Stimulated activated CD4-positive, alpha-beta T cell treated with anti-CD3 and anti-CD28 coated beads, Interleukin-12 subunit alpha, Interleukin-12 subunit beta, amount 100 ng/mL, for 48 hours (primary cell): ENCODE measurements at places on chromosomes 4 and X.

DNA sequence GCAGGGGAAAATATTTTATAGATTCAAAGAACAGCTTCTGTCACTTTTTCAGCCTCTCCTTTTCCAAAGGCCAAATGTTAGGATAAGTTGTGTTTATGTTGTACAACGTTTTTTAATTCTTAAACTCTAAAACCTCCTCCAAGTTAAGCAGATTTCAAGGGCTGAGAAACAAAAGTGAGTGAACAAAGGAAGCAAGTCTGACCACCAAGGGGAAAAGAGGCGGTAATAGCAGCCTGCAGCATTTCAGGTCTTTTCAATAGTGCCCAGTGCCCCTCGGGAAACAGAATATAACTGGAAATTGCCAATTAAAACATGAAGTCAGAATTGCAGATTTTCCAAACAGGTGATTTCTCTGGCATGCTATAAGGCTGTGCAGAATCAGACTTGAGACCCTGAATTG lies 510.0 kb upstream of the HTR2C start:
- no peak for DNase-seq

GRCh38 chrX:155888139-155888538 lies 7.0 kb downstream of the VAMP7 start:
- no peak for DNase-seq

GRCh38 chr4:7120341-7120740 lies 52.5 kb upstream of the GRPEL1 start:
- no peak for DNase-seq

GRCh38 chr4:56874166-56874565 lies 33.5 kb upstream of the REST start:
- no peak for DNase-seq

DNA sequence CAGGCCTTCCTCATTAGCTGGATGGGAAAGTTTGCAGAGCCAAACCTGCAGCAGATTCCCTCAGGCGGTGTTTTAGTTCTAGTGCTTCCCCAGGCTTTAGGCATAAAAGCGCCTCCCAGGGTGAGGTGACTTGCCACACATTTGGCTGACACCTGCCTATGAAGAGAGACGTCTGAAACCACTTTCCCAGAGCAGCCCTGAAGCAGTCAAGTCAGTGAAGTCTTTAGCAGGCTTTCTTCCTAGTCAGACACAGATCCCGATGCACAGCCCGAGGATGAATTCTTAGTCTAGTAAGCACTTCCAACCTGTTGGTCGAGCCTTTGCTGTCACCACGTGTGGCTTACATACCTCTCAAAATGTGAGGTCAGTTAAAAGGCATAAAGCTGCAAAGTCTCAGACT lies 484.1 kb downstream of the SMARCA1 start:
- DNase-seq: no peak

DNA sequence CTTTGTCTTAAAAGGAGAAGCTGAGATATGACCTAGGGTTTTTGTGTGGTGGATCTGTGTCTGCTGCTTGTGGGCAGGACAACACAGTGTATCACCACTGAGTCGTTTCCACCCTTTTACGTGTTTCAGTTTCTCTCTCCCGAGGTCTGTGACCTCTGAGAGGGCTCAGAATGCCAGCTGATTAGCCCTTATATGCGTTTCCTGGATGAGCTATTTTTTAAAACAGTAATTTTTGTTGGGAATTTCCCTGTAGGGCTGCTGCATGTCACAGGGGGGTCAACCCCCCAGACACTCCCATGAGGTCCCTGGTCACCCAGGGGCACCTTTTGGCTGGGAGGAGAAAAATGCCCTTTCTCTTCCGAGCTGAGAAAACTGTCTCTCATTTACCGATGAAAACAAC lies 170.4 kb upstream of the CASK start:
- peak; percentile 0 for DNase-seq

GRCh38 chr4:183286590-183287308 lies 33.3 kb downstream of the CLDN22 start:
- DNase-seq: no peak

- DNase-seq: no peak
Observed at GRCh38 chrX:109760922-109761250, 27.8 kb upstream of the ACSL4 start.

DNA sequence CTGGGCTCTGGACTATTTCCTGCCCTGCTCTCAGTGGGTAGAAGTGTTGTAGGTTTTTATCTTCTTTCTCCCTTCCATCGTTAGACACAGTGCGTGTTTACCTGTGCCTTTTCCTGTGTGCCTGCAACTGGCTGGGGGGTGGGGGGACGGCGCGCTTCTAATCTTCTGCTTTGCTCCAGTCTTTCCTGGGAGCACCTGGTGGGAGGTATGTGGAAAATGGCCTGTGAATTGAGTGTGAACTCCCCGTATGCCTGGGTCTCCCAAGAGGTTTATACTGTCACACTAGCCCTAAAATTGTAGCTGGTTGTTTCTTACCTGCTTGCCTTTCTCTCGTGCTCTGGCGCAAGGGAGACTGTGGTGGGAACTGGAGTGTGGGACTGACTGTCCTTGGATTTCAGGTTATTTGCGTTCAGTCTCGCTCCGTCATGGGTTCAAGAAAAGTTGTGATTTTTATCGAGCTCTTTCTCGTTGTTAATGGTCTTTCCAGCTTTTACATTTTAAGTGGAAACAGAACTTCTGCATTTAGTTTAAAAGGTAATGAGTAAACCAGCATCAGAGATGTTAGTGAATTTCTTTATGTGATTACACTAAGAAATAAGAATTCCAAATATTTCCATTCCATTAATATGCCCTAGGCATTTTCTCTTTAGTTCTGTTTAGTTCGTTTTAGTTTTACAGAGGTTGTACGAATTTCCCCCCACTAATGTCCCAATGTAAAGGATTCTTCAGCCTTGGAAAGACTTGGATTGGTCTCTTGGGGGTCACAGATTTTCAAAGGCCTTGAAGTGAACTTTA lies 15.3 kb downstream of the MRPL1 start:
- DNase-seq: no peak

- no peak for DNase-seq
Observed at GRCh38 chrX:63959975-63960374, 175.0 kb upstream of the ARHGEF9 start.

- no peak for DNase-seq
Observed at GRCh38 chrX:3501833-3502535, 155.5 kb upstream of the MXRA5 start.

GRCh38 chr4:183161630-183162029 lies 62.6 kb downstream of the WWC2 start:
- no peak for DNase-seq

DNA sequence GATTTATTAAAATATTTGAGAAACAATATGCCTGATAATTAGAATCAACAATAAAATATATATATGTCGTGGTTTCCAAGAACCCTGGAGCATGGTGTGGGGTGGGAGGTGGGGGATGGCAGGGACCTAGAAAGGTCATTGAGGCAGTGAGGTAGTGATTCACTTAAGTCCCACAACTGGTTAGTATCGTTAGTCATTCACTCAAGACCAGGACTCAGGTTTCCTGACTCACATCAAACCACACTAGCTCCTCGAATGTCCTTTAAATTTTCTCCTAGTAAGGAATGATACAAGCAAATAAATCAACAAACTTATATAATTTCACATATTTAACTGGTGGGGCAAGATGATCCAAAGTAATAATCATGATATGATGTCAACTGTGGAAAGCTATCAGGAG lies 158.8 kb upstream of the AADAT start:
- DNase-seq: no peak

- DNase-seq: no peak
Observed at GRCh38 chr4:36508394-36508793, 227.0 kb downstream of the DTHD1 start.

GRCh38 chrX:43450355-43450754 lies 205.7 kb upstream of the MAOA start:
- no peak for DNase-seq

DNA sequence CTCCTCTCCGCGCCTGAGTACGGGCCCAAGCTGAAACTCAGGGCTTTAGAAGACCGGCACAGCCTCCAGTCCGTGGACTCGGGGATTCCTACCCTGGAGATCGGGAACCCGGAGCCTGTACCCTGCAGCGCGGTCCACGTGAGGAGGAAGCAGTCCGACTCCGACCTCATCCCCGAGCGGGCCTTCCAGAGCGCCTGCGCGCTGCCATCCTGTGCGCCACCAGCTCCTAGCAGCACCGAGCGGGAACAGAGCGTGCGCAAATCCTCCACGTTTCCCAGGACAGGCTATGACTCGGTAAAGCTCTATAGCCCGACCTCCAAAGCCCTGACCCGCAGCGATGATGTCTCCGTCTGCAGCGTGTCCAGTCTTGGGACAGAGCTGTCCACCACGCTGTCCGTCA lies 13.9 kb downstream of the TBC1D14 start:
- DNase-seq: no peak

GRCh38 chr4:104629601-104630000 lies 134.9 kb upstream of the CXXC4 start:
- no peak for DNase-seq

GRCh38 chrX:131881194-131881593 lies 141.9 kb upstream of the STK26 start:
- DNase-seq: no peak

GRCh38 chr4:173526724-173527102 lies 3.3 kb downstream of the HAND2 start:
- DNase-seq: no peak

- no peak for DNase-seq
Observed at GRCh38 chr4:182918791-182919302, 1.7 kb upstream of the DCTD start.

- DNase-seq: no peak
Observed at GRCh38 chrX:69029771-69030170, 135.5 kb downstream of the PJA1 start.

GRCh38 chr4:7020290-7020689 lies 22.9 kb upstream of the TADA2B start:
- no peak for DNase-seq

GRCh38 chr4:141571362-141571761 lies 65.0 kb upstream of the IL15 start:
- no peak for DNase-seq

DNA sequence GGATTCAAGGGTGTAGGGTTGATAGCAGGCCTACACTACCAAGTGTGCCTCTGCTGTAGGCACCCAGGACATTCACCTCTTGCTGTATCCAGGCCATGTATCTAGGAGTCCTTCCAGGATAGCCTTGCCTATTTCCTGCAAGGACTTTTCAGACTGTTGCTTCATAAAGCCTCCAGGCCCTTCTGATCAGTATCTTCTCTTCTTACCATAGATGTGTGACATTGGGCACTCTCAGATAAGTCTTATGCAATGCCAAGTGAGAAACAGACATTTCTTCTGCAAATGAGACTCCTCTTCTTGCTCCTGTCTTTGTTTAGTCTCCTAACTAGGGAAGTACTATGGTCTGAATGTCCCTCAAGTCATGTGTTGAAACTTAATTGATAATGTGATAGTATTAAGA lies 386.8 kb downstream of the ANKRD50 start:
- DNase-seq: no peak

DNA sequence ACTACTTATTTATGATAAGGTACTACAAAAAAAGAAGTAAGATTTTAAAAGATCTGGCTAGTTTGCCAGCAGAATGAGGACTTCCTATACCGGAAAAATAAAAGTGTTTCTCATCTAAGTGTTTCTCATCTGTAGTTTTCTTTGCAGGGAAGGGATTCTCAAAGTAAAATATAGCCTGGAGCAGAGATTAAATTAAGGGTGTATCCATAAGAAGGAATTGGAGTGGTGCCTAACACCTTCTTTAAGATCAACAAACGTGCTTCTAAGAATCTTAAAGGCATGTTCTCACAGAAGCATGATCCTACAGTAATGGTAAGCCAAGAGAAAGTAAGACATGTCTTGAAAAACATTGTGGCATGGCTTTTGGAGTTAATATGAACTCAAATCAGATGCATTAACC lies 528.2 kb downstream of the GBA3 start:
- DNase-seq: no peak

GRCh38 chr4:146273204-146273901 lies 59.0 kb downstream of the REELD1 start:
- no peak for DNase-seq

DNA sequence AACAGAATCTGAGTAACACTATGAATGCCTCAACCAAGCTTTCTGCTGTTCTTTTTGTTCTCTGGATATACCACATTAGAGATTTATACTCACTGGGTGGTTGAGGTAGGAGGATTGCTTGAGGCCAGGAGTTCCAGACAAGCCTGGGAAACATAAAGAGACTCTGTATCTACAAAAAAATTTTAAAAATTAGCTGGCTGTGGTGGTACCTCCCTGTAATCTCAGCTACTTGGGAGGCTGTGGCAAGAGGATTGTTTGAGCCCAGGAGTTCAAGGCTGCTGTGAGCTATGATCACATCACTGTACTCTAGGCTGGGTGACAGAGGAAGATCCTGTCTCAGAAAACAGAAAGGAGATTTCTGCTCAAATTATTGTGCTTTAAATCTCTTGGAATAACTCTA lies 161.6 kb upstream of the RAPGEF2 start:
- DNase-seq: no peak

- DNase-seq: no peak
Observed at GRCh38 chr4:47824840-47825239, 13.0 kb downstream of the CORIN start.

DNA sequence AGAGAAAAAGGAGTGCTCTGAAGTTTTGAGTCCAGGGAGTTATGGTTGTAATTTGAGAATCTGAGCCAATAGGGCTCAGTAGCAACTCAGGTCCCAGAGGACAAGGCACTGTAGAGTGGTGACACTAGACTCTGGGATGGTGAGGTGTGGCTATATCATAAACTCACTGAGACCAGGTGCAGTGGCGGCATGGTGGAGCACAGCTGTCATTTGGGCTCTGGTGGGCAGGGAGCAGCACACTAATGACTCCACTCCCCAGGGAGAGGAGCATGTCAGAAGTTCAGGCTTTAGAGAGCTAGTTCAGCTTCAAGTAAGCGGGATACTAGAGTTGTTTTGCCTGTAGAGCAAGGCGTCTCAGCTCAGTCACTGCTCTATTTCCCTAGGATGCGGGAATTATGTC lies 165.4 kb upstream of the USP38 start:
- DNase-seq: no peak

GRCh38 chrX:44178274-44179053 lies 165.0 kb downstream of the EFHC2 start:
- no peak for DNase-seq
